NCI-H510A (cell line): ENCODE measurements at places on chromosomes 1 and 21.

GRCh38 chr1:228865627-228866330 is 130.5 kb downstream of the RHOU start:
- DNase-seq, result no peak

DNA sequence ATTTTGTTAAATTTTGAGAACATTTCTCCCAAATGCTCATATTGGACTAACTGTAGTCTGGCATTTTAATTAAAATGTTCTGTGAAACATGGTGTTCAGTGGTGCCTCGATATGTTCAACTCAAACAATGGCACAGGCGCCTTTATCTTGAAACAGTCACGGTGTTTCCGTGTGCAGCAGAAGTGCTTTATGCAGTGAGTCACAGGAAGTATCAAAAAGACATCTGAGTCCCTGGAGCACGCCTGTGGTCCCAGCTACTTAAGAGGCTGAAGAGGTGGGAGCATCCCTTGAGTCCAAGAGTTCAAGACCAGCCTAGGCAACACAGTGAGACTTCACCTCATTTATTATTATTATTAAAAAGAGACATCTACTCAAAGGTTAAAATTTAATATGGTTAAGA is 52.2 kb downstream of the GREM2 start:
- DNase-seq, result no peak

- DNase-seq, result no peak
These were observed 78.3 kb downstream of the NUF2 start for GRCh38 chr1:163399976-163400601.

DNA sequence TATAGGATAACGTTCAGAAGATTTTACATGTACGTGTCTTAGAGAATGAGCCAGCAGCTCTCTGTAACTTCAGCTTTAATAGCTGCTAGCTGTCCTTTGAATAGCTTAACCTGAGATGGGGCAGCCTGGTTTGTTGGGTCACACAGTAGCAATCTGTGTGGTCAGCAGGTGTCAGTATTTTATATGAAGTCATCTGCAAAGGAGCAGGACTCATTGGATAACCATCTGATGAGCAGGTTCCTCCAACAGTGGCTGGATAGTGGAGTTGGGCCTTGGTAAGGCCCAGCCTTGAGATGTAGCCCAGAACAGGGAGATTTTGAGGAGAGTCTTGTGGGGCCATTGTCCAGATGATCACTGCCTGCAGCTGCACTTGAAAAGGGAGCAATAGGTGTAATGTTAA is 6.4 kb downstream of the GSTM5 start:
- DNase-seq, result no peak
